CD4-positive, alpha-beta T cell treated with Interferon gamma for 1 hour (primary cell): ENCODE measurements at places on chromosomes 4 and X.

GRCh38 chr4:156765277-156765676 lies 206.3 kb downstream of the PDGFC start:
- DNase-seq, result no peak

GRCh38 chr4:1479454-1479853 lies 73.2 kb upstream of the NKX1-1 start:
- no peak for DNase-seq

GRCh38 chr4:37985730-37986275 lies 25.6 kb downstream of the PTTG2 start:
- DNase-seq, result no peak

DNA sequence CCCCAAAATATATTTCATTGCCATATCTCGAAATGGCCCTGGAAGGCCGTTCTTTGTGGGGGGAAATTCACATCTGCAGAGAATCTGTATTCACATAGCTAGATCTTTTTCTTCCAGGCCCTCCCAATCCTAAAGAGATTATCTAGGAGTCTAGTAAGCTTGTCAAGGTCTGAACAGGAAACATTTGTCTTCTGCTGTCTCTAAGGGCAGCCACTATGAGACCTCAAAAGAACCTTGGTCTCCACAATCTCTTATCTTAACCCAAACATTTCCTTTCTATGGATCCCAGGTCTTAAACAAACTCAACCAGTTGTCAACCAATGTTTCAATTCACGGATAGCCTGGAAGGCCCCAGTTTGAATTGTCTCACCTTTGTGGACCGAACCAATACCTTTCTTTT lies 45.0 kb downstream of the CRLF2 start:
- DNase-seq, result no peak

- DNase-seq, result no peak
These were observed 126.7 kb downstream of the HTR2C start for GRCh38 chrX:114710571-114710970.

DNA sequence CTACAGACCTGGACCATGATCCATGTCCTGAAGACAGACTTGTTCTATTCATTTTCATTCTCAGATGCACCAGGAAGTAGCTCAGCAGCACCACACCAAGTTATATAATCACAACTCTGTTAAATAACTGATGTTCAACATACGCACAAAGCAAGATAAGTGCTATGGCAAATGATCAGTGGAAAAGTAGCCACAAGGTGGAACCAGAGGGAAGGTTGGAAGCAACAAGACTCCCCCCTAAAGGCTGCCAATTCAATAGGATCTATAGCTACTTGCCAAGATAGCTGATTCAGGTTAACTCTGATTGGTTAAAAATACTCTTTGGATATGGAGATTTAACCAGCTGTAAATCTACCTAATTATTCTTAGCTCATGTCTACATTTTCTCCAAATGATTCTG lies 23.7 kb upstream of the FAM47B start:
- DNase-seq, result no peak

GRCh38 chr4:153071958-153072598 lies 132.2 kb upstream of the TRIM2 start:
- DNase-seq, result no peak

DNA sequence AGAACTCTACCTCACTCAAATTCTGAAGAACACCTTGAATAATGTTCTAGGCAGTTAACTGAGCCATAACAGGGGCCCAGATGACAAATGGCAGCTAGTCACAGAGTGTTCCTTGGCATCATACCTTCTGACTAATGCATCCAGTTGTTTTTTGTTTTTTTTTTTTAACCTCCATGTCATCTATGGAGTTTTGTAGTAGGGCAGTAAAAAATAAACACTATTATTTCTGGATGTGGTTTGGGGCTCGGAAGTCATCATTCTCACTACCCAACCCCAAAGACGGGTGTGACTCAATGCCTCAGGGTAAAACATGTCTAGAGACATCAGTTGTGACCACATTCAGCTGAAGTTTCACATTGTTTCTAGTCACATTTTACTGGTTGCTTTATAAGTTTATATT lies 31.2 kb upstream of the MCF2 start:
- DNase-seq, result no peak

GRCh38 chrX:49167740-49168108 lies 4.0 kb upstream of the PLP2 start:
- no peak for DNase-seq

- no peak for DNase-seq
These were observed 908.1 kb downstream of the CCSER1 start for GRCh38 chr4:91035276-91035675.

DNA sequence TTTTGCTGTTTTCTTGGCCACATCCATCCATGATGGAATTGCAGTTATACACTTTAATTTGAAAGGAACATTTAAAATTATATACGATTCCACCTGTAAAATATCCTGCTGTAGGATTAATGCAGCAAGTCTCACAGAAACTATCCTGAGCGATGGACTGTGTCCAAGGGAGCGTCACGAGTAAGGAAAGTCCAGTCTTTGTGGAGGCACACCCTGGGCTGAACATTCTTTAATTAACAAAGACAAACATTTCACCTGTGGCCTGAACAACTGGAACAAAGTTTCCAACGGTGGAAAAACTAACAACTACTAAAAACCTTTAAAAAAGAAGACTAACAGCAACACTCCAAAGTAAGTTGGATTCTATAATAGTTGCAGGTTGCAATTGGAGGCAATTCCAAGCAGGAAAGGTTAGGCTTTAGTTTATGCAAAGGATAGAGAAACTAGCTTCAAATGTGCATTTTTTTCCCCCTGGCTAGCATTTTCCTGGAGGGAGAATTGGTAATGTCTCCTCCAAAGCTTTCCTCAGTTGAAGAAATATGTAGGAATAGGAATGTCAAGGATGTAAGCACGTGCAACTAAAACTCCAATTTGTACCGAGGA lies 11.0 kb downstream of the EREG start:
- DNase-seq, result no peak

GRCh38 chr4:138190452-138190858 lies 51.7 kb downstream of the SLC7A11 start:
- DNase-seq, result no peak

DNA sequence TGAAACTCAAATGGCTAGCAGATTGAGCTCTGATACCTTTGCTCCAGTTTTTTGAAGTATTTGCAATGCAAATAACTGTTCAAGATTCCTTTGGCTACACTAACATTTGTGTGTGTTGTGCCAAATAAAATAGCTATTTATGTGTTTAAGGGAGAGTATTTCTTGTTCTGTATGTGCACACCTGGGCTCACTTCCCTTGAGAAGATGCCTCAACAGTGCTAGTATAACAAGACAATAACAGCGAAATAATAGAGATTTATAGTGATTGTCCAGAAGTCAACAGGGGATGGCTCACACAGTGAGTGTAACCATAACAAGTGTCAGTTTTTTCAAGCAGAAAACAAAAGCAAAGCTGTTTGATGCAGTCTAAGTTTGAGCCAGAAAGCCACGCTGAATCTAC lies 460.5 kb downstream of the CENPC start:
- DNase-seq, result no peak

DNA sequence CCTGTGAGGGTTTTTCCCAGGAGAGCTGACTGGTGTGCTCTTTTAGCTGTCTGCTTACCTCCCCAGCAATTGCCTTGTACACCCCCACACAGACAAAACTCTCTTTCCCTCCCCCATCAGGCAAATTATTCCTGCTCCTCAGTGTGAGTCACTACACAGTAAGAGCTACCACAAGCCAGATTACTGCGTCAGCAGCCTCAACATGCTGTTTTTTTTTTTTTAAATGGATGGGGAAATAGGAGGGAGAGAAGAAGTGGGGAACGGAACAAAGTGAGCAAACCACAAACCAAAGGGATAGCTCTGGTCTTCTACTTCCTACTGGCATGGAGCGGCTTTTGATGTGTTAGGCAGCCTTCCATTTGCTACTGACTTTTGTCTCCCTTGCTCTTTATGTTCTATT lies 107.5 kb upstream of the ACSL4 start:
- peak; percentile 9 for DNase-seq

DNA sequence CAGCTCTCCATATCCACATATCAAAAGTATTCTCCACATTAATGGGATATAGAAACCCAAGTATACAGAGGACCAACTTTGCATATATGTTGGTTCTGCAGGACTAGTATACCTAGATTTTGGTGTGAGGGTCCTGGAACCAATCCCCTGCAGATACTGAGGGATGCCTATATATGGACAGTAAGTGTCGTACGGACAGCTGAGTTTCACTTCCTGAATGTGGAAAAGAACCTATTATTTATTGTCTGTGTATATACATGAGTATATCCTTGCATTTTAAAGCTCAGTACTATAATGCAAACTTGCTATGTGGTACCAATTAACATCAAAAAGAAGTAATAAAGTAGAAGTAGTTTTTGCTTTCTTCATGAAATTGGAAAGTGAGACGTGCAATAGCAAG lies 101.9 kb downstream of the FBXW7 start:
- no peak for DNase-seq

GRCh38 chrX:74179071-74179470 lies 124.9 kb upstream of the ZCCHC13 start:
- DNase-seq, result no peak

DNA sequence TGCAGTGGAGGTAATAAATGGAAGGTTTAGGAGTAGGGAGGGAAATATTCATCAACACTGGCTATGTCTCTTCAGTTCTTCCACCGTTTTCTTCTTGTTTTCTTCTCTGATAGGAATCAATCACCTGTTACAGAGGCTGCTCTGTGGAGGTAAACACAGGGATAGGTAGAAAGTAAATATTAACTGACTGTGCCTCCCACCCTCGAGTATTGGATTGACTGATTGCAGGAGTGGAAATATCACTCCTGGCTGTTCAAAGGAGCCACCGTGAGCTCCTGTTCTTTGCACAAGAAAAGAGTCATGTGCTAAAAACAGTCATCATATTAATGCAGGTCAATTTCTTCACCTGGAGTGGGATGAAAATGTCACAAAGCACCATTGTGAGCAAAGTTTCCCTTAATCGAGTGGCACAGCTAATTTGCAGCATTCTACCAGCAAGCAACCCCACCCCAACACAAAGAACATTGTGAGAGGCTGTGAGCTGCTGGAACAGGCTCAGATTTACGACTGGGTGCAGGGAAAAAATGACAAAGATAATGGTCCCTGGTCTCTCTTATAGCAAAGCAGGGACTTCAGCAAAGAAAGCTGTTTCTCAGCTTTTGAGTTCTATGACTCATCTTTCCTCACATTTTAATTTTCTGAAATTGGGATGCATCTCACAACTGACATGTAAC lies 113.7 kb upstream of the TSPAN5 start:
- no peak for DNase-seq

DNA sequence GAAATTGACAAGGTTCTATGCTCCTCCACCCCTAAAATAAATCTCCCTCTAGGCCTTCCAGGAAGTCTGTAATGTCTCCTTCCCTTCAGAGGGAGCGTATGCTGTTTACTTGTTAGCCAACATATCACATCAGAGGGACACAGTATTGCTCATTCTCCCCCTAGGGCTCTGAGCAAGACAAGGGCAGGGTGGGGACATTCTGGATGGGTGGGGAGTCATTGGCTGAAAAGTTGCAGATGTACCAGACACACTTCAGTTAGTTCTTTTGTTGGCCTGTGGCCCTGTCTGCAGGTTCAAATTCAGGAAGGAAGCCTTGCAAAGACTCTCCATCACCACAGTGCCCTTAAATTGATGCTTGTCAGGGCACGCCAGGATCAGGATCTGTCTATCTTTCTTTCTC lies 106.3 kb upstream of the TEX13D start:
- DNase-seq, result no peak

GRCh38 chr4:115325836-115326235 lies 212.4 kb upstream of the NDST4 start:
- DNase-seq, result no peak

GRCh38 chrX:44428989-44429627 lies 85.6 kb upstream of the EFHC2 start:
- no peak for DNase-seq

DNA sequence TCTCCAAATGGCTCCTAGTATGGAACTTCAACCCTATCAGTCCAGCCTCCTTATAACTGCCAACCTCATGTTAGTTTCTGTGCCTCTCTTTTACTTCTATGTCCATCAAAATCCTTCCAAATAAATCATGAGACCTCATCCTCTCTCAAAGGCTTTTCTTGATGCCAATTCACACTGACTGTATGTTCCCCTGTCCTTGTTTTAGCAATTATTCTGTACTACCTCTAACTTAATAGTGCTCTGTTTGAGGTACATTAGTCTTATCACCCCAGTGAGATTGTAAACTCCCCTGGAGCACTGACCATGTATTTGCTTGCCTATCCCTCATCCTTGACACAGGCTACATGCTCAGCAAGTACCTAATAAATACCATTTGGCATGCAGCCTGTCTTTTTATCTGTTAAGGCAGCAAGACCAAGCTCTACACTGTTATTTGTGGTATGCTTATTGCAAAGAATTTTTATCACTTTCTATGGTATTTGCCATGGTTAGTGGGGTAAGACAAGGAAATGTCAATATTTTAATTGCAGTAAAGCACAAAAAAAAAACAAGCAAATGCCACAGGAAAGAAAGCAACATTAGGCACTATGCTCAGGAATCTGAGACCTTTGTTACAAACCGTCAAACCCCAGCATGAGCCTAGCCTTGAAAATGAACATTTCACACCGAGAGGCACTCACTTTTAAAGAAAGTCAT lies 119.2 kb downstream of the SMARCA1 start:
- DNase-seq, result no peak

DNA sequence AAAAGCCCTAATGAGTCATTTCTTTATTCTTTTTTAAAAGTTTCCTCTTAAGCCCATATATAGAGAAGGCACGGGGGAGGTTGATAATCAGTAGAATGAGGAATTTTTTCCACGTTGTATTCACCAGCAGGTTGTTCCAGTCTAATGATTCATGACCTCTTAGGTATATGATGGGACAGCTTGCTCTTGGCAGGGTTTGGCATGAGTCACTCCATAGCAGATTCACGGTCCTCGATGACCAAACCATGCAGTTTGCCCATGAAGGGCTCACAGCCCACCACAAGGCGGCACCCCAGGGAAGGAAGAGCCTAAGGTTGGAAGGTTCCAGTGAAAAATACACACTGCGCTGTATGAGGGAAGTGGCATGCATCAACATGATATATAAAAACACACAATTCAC lies 623.8 kb upstream of the DIPK2B start:
- no peak for DNase-seq

DNA sequence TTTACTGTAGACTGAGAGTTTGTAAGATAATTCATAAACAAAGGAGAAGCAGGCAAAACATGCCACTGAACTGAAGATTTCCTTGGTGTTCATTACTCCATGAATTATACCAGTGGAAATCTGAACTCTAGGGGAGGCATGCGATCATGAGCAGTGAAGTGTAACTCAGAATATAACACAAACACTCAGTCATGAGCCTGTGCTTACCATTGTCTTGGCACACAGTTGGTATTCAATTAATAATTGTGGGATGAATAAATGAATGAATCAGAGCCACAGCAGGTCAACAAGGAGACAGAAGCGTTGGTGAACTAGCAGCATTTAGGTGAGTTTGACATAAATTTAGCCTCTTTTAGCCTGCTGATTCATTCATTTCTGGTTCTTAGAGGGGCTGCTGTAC lies 263.5 kb upstream of the DKK2 start:
- no peak for DNase-seq

GRCh38 chrX:39170464-39170863 lies 369.2 kb downstream of the MID1IP1 start:
- DNase-seq, result no peak

- no peak for DNase-seq
These were observed at the start of gene PRR32 for GRCh38 chrX:126819429-126819828. Gene PRR32 (plus strand): TSS chrX:126819729. CDS start chrX:126819844, 115 bp downstream.
